Inflammatory macrophage (primary cell): ENCODE measurements at places on chromosomes 1 and 21.

- peak; percentile 43 for DNase-seq
Observed at GRCh38 chr1:242011894-242012660, 13.2 kb upstream of the MAP1LC3C start.

- peak; percentile 71 for DNase-seq
Observed at GRCh38 chr21:25421321-25422028, 185.8 kb downstream of the MRPL39 start.

- no peak for DNase-seq
Observed at GRCh38 chr1:96684744-96685143, 36.8 kb upstream of the PTBP2 start.

GRCh38 chr1:170536924-170537551 is 5.1 kb downstream of the GORAB start:
- DNase-seq = peak; percentile 66

GRCh38 chr1:74422421-74423292 is 89.8 kb downstream of the LRRC53 start:
- DNase-seq = no peak

DNA sequence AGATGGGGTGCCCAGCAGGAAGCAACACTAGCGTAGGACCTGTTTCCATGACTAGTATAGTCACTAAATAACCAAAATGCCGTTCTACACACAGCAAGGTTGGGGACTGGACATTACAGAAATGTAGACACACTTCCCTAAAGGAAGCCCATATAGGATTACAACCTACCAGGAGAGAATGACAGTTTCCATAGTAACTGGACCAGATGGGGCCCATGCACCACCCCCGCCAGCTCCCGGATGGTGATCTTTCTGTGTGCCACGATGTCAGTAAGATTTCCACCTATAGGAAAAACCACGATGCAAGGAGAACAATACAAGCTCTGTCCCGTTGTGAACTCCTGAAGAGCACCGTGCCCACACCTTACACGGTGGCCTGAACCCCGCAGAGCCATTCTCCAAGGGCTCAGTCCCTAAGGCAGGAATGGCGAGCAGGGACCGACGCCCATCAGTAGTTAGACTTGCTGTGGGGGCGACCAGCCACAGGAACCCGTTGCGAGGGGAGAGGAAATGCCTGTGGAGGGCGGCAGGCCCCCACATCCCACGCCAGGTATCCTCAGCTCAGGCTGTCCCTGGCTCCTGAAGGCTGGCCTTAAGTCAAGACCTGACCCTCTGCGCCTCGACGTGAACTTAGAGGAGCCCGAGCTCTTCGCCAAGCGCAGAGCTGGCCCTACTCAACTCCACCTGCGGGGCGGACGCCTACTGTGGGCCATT is 13.6 kb upstream of the CEP85 start:
- no peak for DNase-seq

- DNase-seq = peak; percentile 24
Observed at GRCh38 chr21:33578959-33579542, 9.4 kb downstream of the DONSON start.

DNA sequence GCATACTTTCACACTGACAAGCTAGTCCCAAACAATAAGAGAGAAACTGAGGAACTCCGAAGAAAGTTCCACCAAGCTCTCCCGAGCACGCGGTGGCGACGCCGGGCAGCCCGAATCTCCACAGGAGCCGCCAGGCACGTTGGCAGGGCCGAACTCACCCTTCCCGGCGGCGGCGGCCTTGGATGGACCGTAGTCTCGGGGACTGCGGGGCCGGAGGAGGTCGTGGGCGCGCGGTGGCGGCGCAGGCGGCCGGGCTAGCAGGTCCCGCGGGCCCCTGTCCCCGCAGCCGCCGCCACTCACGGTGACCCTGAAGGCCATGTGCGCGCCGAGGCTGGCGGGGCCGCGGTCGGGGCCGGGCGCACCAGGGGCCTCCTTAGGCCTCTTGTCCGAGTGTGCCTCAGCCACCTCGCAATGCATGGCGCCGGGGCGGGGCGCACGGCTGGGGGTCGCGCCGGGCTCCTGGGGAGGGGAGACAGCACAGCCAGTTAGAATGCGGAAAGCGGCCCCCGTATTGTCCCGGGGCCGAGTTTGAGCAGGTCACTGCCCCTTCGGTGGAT is 1.2 kb downstream of the GLIS1 start:
- DNase-seq = no peak

DNA sequence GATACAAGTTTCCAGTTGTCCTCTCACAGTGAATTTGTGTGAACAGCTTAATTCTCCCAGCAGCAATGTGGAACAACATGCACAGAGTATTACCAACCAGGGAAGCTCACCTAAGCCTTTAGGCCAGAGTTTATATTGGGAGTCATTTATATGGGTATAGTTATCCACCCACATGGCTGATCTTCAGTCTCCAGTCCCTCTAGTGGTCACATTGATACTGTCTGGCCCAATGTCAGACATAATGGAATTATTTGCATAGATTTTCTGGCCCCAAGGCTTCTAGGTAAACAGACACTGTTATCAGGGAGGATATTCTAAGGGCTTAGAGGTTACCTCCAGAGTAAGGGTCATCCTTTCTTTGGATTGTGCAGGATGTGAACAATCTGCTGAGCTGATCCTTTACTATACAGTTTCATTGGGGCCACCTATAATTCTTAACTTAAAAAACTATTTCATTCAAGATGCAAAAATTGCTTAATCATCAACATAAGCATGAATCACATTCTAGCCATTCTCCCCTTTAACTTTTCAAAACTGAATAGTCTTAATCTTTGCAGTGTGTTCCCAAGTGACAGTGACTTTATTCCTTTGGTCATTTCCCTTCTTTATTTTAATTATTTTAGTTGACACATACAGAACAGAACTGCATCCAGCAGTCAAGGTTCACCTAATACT is 210.9 kb downstream of the LTN1 start:
- peak; percentile 5 for DNase-seq

DNA sequence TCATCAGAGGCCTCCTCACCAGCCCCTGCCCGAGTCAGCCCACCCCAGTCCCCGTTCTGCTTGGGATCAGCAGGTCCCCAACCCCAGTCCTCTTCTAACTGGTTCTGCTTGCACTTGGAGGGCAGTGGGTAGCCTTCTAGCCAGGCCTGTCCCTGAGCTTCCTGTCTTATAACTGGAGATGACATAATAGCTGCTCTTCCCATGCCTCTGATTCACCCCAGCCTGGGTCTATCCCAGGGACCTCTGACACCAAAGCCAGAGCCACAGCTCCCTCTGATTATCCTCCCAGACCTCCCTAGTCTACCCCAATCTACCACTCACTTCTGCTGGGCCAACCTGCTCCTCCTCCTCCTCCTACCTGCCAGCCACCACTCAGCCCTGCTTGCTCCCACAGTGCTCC is 31.4 kb downstream of the IQGAP3 start:
- peak; percentile 74 for DNase-seq

GRCh38 chr1:115302390-115302961 is 35.6 kb downstream of the NGF start:
- no peak for DNase-seq

DNA sequence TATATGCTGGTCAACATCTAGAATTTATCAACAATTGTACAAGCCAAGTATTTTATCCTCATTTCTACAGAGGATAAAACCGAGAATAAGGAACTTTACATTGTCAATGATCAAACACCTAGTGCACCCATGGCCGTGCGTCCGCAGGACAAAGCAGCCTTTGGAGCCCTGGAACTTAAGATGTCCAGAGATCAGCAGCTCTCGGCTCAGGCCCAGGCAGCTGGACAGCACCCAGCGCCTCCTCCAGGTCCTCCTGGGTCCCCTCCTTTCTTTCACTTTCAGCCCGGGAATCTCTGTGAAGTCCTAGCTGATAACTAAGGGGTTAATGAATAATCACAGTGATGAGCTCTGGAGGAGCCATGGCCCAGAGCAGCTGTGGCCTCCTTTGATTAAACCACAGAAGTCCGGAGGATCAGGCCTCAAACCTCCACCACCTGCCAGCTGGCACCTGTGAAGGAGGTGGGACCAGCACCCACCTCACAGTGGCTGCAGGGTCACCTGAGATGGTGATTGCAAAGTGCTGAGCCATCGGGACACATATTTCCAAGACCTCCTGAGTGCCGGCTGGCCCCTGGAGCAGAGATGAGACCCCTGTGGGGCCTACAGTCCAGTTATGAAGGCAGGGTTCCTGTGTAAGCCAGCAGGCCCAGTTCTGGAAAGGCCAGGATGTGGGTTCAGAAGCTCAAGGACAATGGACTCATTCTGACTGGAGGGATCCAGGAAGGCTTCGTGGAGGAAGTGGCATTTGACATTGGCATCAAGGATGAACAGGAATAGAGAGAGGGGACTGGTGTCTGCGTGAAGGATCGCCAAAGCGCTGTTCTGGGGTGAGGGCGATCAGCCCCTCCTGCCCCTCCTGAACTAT is 11.6 kb upstream of the SAMD11 start:
- no peak for DNase-seq

DNA sequence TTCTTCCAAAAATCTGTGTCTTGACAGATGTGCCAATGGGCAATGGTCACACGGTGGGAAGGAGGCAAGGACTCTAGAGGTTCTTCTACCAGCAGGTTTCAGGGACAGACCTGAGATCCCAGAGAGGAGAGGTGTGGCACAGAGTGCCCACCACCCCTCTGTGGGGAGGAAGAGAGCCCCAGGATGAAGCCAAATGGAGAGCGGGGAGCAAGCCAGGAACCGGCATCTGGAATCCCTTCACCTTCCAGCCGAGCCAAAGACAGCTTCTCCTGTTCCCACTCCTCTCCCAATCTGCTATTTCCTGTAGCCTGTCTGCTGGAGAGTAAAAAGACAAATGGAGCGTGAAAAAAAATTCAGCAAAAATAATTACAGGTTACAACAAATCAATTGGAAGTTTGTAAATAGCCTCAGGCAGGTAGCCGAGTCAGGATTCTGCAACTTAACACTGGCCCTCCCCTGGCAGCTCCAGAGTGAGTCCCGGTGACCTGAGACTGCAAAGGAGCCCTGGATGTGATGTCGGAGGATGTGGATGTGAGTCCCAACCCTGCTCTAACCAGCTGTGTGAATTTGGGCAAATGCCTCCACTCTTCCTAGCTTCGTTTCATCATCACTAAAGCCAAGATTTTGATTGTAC is 45.4 kb upstream of the LRRN2 start:
- DNase-seq = no peak

GRCh38 chr21:31260790-31261189 is 83.3 kb downstream of the TIAM1 start:
- peak; percentile 46 for DNase-seq

GRCh38 chr21:25350056-25350455 is 257.2 kb downstream of the MRPL39 start:
- DNase-seq = peak; percentile 30

GRCh38 chr1:61452176-61453035 is 272.5 kb downstream of the TM2D1 start:
- DNase-seq = no peak

GRCh38 chr1:38117444-38117887 is 70.9 kb upstream of the POU3F1 start:
- DNase-seq = no peak

- no peak for DNase-seq
Observed at GRCh38 chr1:62084310-62084890, 110.2 kb upstream of the L1TD1 start.

DNA sequence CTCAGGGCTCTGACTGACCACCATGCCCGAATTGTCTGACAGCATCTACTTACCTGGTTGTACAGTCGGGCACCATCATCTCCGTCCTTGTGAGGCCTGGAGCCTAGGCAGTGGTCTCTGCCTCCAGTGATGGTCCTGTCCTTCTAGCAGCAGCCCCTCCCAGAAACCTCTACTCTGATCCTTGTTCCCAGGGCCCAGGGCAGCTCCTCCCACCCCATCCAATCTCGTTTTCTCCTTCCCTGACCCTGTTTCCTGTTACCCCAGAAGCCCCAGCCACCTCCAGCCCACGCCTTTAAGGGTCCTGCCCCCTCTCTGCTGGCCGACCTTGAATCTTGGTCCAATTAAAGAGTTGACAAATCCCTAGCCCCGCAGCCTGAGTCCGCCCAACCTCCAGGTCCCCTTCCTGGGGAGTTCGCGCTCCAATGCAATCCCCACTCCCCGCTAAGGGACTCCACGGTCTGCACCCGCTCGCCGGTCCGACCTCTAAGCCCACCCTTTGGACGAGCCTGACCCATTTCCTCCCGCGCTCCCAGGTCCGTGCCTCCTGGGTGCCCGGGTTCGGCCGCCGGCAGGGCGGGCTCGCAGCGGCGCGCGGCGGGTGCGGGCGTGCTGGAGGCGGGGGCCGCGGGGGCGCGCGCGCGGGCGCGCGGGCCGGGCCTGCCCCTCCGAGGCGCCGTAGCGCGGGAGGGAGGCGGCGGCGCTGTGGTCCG is at the start of gene B4GALT2:
B4GALT2 (plus strand) TSS at position 660 of the 710 bp plus-strand sequence. CDS start 1,951 bp downstream, outside the sequence.
- DNase-seq = peak; percentile 49

- no peak for DNase-seq
Observed at GRCh38 chr1:41315146-41315822, 46.0 kb upstream of the FOXO6 start.

- DNase-seq = no peak
Observed at GRCh38 chr1:22334860-22335550, 116.6 kb upstream of the ZBTB40 start.

DNA sequence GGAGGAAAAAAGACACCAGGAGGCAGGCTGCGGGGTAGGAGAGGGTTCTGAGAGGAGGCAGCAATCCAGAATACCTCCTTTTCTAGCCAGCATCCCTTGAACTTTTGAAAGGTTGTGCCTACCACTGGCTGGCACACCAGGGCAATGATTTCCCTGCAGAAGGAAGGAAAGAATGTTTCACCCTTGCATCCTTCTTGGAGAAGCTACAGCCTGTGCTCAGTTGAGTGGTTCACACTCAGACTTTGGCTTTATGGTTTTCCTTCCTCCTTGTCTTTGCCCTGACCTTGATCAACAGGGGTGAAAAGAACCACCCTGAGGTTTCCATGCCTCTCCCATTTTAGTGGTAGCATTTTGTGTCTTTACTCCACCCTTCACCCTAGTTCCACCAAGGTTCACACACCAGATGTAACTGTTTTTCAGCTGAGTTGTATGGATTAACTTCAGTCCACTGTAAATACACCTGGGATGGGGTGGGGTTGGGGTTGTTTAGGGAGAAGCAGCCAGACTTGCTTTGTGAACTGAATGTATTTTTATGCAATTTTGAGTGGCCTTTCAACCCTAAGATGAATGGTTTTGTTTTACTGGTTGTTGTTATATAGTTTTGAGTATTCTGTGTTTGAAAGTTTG is 122.3 kb downstream of the SYT2 start:
- DNase-seq = no peak

GRCh38 chr1:22522221-22522743 is 41.0 kb upstream of the EPHA8 start:
- no peak for DNase-seq

DNA sequence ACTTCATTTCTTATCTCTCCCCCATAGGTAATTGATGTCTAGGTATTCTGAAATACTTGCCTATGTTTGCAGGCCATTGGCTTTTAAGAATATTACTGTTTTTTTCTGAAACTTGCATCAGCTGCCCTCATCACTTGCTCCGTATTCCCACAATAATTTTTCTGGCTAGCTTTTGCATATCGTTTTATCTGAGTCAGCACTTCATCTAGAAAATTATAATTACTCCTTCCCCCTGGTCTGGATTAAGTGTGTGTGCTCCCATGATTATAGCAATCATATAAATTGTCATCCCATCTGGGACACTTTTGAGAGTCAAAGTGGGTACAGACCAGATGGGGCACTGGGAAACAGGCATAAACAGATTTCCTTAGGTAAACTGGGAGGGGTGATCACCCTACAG is 583.2 kb upstream of the B3GALT2 start:
- DNase-seq = no peak
